Endothelial cell (in vitro differentiated cells): ENCODE measurements at places on chromosomes 7 and 10. TPM values are rescaled to one million over a fixed set of nuclear protein-coding genes. Genes with fewer than 3 reads are reported as not detected.

DNA sequence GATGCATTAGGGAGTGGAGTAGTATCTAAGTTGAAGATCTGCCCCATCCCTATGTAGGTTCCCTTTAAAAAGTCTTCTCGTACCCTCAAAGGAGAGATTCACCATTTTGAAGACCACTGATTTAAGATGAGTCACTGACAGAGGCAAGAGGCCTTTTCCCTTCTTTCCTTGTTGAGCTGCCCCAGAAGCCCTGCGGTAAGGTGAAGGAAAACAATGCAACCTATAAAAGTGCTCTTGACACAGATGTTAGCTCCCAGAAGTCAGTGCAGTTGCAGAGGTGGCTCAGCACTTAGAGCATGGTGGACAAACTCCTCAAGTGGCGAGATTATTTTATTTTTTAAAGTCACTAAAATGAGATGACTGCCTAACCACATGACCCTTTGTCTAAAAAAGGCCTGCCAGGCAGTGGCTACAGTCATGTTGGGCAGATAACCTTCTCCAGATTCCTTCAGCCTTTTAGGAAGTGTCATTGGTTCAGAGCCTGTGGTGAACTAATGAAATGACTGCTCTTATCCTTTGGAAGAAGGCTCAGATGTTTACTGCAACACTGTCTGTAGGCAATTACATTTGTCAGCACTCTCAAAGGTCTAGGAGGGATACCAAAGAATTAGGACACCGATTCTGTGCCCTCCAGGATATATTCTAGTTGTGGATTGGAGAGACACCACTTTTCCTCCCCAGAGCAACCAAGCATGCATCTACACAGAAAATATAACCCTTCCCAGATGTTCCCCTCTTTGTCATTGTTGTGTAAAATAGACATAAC lies 88.7 kb downstream of the ARID5B start:
- no peak overlapping the region for H3K4me3 ChIP-seq
- no peaks in the 10 kb centered on the region for H3K27me3 ChIP-seq
- no peaks in the 10 kb centered on the region for H3K4me1 ChIP-seq
- H3K36me3 ChIP-seq = no peaks in the 10 kb centered on the region
- DNase-seq = no peak

DNA sequence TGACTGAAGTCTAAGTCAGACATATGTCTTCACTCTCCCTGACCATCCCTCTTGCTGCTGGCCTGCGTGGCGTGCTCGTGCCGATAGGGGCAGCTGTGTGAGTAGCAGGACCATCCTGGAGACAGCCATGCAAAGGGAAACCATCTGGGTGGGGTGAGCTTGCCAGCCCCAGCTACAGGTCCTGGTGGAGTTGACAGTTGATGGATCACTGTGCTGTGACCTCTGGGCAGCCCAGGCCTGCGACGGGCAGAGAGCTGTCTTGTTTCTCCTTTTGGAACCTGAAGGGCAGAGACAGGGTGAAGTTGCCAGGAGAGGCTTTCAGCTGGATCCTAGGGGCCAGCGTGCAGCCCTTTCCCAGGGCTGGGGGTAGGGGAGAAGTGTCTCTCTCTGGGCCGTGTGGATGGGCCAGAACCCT lies 44.7 kb downstream of the GRK5 start:
- peak overlapping the region; percentile 55 for H3K27ac ChIP-seq
- H3K27me3 ChIP-seq = peaks cover 10% of the 10 kb centered on the region
- no peak overlapping the region for H3K4me3 ChIP-seq
- peaks cover 19% of the 10 kb centered on the region for H3K36me3 ChIP-seq
- H3K4me1 ChIP-seq = peaks cover 65% of the 10 kb centered on the region
- no peak for DNase-seq

DNA sequence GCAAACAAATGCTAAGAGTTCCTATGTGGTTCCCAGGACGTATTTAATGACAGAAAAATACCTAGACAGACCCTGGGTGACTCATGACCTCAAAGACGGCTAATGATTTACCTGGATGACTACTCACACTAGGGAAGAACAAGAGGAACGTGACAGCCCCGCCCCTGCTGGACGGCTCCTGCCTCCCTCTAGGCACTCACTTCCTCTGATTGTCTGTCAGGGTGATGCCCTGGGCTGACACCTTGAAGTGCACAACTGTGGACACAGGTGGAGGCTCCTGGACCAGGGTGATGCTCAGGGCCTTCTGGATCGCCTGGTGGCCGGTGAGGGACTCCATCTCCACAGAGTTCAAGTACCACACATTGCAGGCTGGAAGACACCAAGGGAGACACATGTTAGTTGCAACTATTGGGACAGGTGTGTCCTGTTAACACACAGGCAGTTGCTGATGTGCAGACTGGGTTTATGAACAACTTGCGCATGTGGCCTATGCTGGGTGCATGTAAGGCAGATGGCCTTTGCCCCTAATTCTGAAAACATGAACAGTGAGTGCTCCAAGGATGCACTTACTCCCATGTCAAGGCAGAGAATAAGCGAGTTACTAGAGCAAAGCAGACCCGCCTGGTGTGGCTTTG lies 298.3 kb downstream of the TNS3 start:
- H3K36me3 ChIP-seq = peaks cover 10% of the 10 kb centered on the region
- H3K27ac ChIP-seq = no peak overlapping the region
- H3K4me1 ChIP-seq = no peaks in the 10 kb centered on the region

DNA sequence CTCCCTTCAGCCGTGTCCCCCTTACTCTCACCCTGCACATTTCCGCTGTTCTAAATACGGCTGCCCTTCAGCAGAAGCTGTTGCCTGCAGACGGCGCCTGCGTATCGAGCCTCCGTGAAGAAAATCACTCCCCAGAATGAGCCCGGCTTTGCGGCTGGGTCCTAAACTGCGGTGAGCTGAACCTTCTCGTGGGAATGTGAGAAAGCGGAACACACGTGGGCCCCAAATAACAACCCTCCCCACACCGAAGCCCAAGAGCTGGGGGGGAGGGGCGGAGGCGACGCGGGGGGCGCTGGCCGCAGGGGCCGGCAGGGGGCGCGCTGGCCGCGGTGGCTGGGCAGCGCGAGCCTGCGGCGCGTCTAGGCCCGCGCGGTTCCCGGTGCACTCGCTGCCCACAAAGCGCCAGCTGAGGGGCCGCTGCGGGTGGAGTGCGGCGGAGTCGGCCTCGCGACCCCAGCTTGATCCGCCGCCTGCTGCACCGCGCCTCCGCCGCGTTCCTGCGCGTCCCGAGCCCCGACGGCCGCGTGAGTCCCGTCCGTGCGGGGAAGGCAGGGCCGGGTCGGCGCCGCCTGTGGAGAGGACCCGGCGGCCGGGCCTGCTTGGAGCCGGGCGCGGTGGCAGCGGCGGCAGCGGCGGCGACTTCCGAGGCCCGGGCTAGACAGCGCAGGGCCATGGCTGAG lies at the start of gene ZNF398:
Gene ZNF398, plus strand, starts transcription at position 382 of the 680 bp plus-strand sequence. Its CDS starts 290 bp downstream, at position 672.
- peaks cover 4% of the 10 kb centered on the region for H3K36me3 ChIP-seq
- H3K4me3 ChIP-seq = peak within 1 kb of the TSS; percentile 93
- peak within 1 kb of the TSS; percentile 93 for H3K27ac ChIP-seq
- no peaks in the 10 kb centered on the region for H3K27me3 ChIP-seq
- peak; percentile 83 for DNase-seq
- H3K4me1 ChIP-seq = peaks cover 24% of the 10 kb centered on the region

- no peaks in the 10 kb centered on the region for H3K36me3 ChIP-seq
- no peaks in the 10 kb centered on the region for H3K4me1 ChIP-seq
- H3K4me3 ChIP-seq = no peak overlapping the region
- no peak overlapping the region for H3K27ac ChIP-seq
- no peak for DNase-seq
Observed at GRCh38 chr7:90586091-90586490, 10.0 kb upstream of the CDK14 start.

DNA sequence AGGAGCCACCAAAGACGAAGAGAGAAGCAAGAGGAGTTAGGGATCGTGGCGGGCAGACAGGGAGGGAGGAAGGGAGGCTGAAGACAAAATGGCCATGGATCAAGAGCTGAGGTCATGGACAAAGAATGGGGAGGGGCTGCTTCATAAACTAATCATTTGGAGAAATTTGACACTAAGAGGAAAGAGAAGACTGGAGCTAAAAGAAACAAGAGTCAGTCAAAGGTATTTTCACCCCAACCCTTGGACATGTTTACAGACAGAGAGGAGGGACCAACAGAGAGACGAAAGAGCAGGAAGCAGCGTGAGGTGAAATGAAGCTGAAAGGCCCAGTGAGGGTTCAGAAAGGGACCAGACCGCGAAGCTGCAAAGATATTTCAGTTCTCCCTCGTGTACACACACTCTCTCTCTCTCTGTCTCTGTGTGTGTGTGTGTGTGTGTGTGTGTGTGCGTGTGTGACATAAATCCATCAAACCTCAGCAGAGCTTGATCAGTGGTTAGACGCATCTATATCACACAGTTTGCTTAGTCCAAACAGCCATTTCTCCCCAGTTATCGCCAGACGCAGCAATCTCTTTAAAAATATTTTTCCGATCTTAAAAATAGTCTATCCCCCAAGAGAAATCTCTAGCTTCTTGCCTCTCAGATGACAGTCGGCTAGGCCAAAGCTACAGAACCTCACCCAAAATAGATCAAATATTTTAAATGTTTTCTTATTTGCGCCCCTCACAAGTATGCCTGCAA lies 12.5 kb upstream of the CALD1 start:
- H3K27me3 ChIP-seq = peaks cover 8% of the 10 kb centered on the region
- H3K4me3 ChIP-seq = no peak overlapping the region
- peaks cover 2% of the 10 kb centered on the region for H3K4me1 ChIP-seq
- DNase-seq = no peak
- H3K36me3 ChIP-seq = no peaks in the 10 kb centered on the region
- no peak overlapping the region for H3K27ac ChIP-seq

DNA sequence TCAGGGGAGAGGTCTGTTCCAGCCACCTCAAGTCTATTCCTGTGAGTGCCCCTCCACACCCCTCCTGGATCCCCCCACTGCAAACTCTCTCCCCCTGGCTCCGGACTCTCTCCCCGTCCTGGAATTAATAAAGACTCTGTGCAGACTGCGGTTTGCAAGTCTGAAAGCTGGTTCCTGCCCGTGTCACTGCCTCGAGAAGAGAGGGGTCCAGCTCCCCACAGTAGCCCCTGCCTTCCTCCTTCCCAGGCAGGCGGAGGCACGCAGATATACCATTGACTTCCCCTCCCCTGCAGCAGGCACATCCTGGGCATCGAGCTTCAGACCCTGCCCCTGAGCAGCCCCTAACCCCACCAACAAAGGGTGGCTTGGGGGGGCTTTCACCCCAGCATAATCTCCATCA lies 2.2 kb upstream of the ELN start:
- peaks cover 13% of the 10 kb centered on the region for H3K4me1 ChIP-seq
- no peaks in the 10 kb centered on the region for H3K36me3 ChIP-seq
- DNase-seq = no peak

GRCh38 chr7:1853986-1854865 lies 184.1 kb downstream of the ELFN1 start:
- H3K27me3 ChIP-seq = peaks cover 7% of the 10 kb centered on the region
- peak overlapping the region; percentile 26 for H3K27ac ChIP-seq
- H3K4me1 ChIP-seq = no peaks in the 10 kb centered on the region
- DNase-seq = no peak
- no peak overlapping the region for H3K4me3 ChIP-seq

DNA sequence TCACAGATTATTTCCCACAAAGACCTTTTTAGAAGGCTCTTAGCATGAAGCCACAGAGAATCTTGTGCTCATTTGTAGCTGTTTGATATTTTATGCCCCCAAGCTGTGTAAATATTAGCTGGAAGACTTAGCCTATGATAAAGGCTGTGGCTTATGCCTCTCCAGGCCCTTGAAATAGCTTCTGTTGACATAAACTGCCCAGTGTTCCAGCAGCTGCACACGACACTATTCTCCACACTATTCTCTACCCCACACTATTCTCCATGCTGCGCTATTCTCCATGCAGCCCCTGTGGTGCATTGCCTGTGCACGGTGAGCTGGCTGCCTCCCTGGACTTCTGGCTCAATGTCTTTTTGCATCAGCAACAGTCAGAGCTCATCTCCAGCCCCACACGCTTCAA lies 13.1 kb downstream of the DDC start:
- no peaks in the 10 kb centered on the region for H3K4me1 ChIP-seq
- no peak overlapping the region for H3K4me3 ChIP-seq

- H3K4me3 ChIP-seq = no peak overlapping the region
- H3K36me3 ChIP-seq = no peaks in the 10 kb centered on the region
- no peak for DNase-seq
- no peaks in the 10 kb centered on the region for H3K4me1 ChIP-seq
- H3K27ac ChIP-seq = no peak overlapping the region
Observed at GRCh38 chr7:20362574-20363253, 32.0 kb downstream of the ITGB8 start.

DNA sequence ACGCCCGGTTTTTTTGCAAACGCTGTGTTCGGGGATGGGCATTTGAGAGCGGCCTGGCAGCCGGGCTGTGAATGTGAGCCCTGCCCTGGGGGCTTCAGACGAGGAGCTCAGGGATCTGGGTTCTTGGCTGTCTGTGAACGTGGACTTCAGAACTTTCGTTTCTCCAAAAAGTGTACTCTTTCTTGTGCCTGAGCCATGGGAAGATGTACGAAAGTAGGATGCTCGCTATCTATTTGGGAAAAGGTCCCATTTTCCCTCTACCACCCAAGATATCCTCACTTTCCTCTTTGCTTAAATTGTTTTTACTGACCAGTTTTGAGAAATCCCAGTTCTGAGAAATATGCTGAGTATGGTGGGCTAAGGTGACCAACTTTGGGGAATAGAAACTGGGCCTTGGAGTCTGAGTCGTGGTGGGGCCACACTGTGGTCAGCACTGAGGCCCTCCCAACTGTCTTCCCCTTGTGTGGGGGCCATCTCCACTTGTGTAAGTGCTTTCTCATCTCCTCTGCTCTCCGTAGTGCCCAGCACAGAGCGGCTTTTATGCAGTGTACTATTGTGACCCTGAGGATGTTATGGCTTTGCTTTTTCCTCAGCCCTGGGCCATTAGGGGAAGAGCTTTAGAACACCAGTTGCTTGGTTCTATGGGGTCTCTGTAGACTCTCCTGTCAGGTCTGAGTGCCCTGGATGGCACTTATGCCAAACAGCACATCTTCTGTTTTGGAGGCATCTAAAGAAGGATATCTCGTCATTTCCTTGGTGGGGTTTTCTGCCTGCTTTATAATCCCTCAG lies 918 bp downstream of the DBNL start:
- peaks cover 7% of the 10 kb centered on the region for H3K36me3 ChIP-seq
- H3K4me3 ChIP-seq = peak overlapping the region; percentile 89
- DNase-seq = no peak
- H3K4me1 ChIP-seq = peaks cover 23% of the 10 kb centered on the region
- H3K27me3 ChIP-seq = peaks cover 8% of the 10 kb centered on the region

DNA sequence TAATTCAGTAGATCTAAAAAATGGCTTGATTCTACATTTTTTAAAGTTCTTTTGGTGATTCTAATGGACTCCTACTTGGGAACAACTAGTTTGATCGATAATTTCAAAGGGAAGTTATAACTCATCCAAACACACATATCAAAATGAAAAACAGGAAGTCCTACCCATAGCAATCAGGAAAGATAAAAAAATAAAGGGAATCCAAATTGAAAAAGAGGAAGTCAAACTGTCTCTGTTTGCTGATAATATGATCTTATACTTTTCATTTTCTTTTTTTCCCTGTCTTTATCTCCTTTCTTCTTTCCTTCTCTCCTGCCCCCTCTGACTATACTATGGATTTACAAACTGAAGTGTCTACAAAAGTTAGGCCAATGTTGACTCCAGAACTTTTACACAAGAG lies 118.8 kb downstream of the IQUB start:
- no peaks in the 10 kb centered on the region for H3K27me3 ChIP-seq
- DNase-seq = no peak
- H3K27ac ChIP-seq = no peak overlapping the region
- no peaks in the 10 kb centered on the region for H3K4me1 ChIP-seq
- no peak overlapping the region for H3K4me3 ChIP-seq
- peaks cover 6% of the 10 kb centered on the region for H3K36me3 ChIP-seq

The TBC1D12 gene
- total RNA-seq = 9.3 TPM

The INHBA gene
- 0.08 TPM for total RNA-seq

The SHH gene
- 0.26 TPM for total RNA-seq

The MKX gene
- 0.80 TPM for total RNA-seq

The AGR2 gene
- not detected for total RNA-seq

The DNAJC12 gene
- total RNA-seq = 2.6 TPM

The INTS15 gene
- total RNA-seq = 39.6 TPM

The PNLIPRP2 gene
- total RNA-seq = not detected

The CD36 gene
- total RNA-seq = 3.8 TPM
